ENCODE measurements at places on chromosomes 7 and 10. TPM values are rescaled to one million over a fixed set of nuclear protein-coding genes. Genes with fewer than 3 reads are reported as not detected.

Gene PALD1
- 4.8 TPM for total RNA-seq

Gene NEUROD6
- 0.96 TPM for total RNA-seq

GRCh38 chr7:153188630-153189029 lies 429.1 kb downstream of the ACTR3B start:
- DNase-seq = no peak

DNA sequence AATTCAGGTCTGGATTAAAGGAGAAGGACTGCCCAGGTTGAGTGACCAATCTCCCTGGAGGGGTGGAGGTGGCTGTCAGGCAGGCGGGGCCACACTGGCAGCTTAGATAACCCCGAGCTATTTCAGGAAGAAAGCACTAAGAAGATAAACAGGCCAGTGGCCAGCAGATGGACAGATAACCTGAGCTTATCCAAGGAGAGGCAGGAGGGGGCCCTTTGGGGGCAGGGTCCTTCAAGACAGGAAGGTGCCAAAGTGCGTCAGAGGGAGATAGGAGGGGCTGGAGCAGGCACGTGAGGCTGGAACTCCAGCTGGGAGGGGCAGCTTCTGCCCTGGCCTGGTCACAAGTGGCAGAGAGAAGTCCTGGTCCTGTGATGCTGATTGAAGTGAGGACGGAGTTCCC lies 29.8 kb upstream of the PODXL start:
- no peak for DNase-seq
